ENCODE measurements at places on chromosomes 6 and 20.

GRCh38 chr6:88165087-88165843 lies 882 bp downstream of the CNR1 start:
- no peak for DNase-seq

GRCh38 chr6:160167604-160168399 lies 46.2 kb downstream of the SLC22A1 start:
- no peak for DNase-seq

DNA sequence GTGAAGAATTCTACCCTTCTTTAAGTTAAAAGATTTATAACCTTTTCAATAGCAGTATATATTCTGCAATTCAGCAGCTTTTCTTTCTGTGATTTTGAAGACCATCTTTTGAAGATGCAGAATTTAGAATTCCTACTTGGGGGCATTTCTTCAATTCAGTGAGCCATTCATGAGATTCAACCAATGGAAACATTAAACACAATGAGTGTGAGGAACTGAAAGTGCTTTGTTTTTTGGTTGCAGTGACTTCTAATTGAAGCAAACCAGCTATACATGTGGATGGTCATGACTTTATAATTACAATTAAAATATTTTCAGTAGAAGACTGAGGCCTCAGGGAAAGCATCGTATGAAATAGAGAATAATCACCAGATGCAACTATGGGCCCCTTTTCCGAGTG lies 108.3 kb downstream of the CARMIL1 start:
- no peak for DNase-seq

DNA sequence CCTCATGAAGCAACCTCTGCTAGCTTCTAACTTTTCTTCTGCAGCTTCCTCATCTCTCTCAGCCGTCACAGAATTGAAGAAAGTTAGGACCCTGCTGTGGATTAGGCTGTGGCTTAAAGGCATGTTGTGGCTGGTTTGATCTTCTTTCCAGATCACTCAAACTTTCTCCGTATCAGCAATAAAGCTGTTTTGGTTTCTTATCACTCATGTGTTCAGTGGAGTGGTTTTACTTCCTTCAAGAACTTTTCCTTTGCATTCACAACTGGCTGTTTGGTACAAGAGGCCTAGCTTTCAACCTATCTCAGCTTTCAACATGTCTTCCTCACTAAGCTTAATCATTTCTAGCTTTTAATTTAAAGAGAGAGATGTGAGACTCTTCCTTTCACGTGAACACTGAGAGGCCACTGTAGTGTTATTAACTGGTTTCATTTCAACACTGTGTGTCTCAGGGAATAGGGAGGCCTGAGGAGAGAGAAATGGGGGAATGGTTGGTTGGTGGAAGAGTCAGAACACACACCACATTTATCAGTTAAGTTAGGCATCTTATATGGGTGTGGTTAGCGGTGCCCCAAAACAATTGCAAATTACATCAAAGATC lies 17.2 kb downstream of the ZSCAN23 start:
- no peak for DNase-seq

- DNase-seq: no peak
These were observed 64.9 kb downstream of the SYCP2L start for GRCh38 chr6:10951675-10952282.
